IMR-90 (cell line): ENCODE measurements at places on chromosomes 7 and 10.
A peak's percentile ranks its signal among the peaks of the same experiment; 100 is the strongest.

- no peaks in the 10 kb centered on the region for H3K27me3 ChIP-seq
- no peaks in the 10 kb centered on the region for H3K36me3 ChIP-seq
- no peak overlapping the region for H3K27ac ChIP-seq
- no peak overlapping the region for H3K4me3 ChIP-seq
Measured at GRCh38 chr10:70063418-70064098, 10.9 kb downstream of the MACROH2A2 start.

- no peak overlapping the region for H3K4me3 ChIP-seq
- no peak overlapping the region for H3K27ac ChIP-seq
- H3K36me3 ChIP-seq, result no peaks in the 10 kb centered on the region
- no peak for DNase-seq
Measured at GRCh38 chr7:88115258-88115796, 104.5 kb downstream of the SRI start.

GRCh38 chr7:155003092-155003375 is at the start of gene PAXIP1:
Gene PAXIP1 (minus strand): TSS chr7:155003124. CDS start chr7:155002929, 195 bp downstream.
- no peaks in the 10 kb centered on the region for H3K27me3 ChIP-seq
- peak within 1 kb of the TSS; percentile 80 for H3K4me3 ChIP-seq
- peaks cover 1% of the 10 kb centered on the region for H3K36me3 ChIP-seq
- DNase-seq, result peak; percentile 20
- peak within 1 kb of the TSS; percentile 99 for H3K27ac ChIP-seq

- H3K4me3 ChIP-seq, result no peak overlapping the region
- H3K27ac ChIP-seq, result no peak overlapping the region
- H3K36me3 ChIP-seq, result no peaks in the 10 kb centered on the region
Measured at GRCh38 chr7:46776790-46777189, 805.1 kb downstream of the TNS3 start.

DNA sequence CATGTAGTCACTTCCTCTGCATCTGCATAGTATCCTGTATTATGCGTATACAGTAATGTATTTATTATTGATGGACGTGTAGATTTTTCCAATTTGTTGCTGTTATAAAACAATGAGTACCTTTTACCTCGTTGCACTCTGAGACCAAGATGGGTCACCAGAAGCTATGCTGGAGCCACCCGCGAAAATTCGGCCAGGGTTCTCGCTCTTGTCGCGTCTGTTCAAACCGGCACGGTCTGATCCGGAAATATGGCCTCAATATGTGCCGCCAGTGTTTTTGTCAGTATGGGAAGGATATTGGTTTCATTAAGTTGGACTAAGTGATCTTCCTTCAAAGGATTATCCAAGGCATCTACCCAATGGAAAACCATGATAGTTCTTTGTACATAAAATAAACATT is 1.0 kb downstream of the PSMC2 start:
- no peak for DNase-seq
- H3K4me1 ChIP-seq, result no peaks in the 10 kb centered on the region
- peak overlapping the region; percentile 61 for H3K4me3 ChIP-seq

DNA sequence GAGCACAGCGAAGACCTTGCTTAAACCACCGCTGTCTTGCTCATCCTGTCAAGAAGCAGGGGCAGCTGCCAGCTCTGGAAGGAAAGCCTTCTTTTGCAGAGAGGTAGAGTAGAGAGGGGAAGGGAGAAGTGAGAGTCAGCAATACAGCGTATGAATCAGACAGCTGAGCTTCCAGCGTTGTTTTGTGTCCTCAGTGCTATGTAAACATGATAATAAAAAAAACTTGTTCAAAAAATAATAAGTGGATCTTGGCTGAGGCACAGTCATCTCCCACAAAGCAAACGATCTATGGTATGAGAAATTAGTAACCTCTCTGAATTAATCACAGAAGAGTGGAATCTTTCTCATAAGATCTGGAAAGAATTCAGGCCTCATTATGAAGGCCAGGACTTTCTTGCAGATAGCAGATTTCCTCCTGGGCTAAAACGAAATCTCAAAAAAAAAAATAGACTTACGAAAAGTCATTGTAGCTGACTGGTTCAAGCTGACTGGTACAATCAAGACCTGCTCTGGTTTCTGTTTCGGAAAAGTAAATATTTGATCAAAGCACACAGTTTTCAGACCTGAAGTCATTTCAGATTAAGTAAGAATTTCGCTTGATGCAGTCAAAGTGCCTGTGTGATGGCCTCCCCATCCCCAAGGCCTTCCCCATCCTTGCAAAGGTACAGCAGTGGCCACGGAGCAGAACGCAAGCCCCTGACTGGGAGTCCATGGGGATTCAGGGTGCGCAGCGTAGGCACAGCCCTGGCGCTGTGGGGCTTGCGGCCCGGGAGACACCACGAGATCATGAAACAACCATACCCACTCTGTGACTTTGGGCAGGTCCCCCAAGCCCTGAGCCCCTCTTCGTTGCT is 29.4 kb downstream of the CHST15 start:
- H3K27ac ChIP-seq, result no peak overlapping the region
- peak; percentile 5 for DNase-seq
- H3K4me1 ChIP-seq, result no peaks in the 10 kb centered on the region

DNA sequence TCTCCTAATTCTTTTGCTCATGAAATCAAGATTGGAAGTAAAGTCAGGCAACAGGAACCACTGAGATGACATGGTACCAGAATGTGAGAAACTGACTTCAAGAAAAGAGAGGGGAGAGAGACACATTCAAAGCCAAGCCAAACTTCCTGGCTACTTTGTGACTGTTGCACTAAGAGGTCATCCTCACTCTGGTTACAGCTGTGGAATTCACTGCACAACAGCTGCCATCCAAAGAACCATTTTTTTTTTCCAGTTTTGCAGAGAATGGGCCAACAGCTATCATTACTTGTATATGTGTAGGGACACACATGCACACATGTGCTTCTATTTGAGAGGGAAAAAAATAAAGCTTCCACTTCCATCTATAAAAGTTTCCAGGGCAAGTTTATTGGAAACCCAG is 203.5 kb downstream of the GLI3 start:
- no peaks in the 10 kb centered on the region for H3K4me1 ChIP-seq
- H3K36me3 ChIP-seq, result peaks cover 22% of the 10 kb centered on the region
- no peak overlapping the region for H3K4me3 ChIP-seq
- no peak overlapping the region for H3K27ac ChIP-seq

GRCh38 chr7:33563651-33564050 is 341.7 kb upstream of the BMPER start:
- H3K27ac ChIP-seq, result no peak overlapping the region
- no peaks in the 10 kb centered on the region for H3K36me3 ChIP-seq
- H3K4me3 ChIP-seq, result no peak overlapping the region
- H3K4me1 ChIP-seq, result no peaks in the 10 kb centered on the region
- no peaks in the 10 kb centered on the region for H3K27me3 ChIP-seq
- no peak for DNase-seq

DNA sequence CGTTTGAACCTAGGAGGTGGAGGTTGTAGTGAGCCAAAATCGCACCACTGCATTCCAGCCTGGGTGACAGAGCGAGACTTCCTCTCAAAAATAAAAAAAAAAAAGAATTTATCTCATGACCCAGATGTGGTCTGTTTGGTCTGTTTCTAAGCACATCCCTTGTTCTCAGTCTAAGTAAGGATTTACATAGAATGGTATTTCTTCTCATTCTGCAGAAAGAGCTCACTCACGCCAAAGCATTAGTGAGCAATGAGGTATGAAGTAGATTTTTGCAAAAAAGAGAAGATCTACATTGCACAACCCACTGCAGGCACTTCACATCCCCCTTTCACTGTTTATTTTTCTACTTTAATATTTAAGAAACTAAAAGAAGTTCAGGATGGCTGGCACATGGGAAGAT is 76.5 kb upstream of the FGL2 start:
- peaks cover 10% of the 10 kb centered on the region for H3K4me1 ChIP-seq
- H3K27ac ChIP-seq, result peak overlapping the region; percentile 97
- no peak overlapping the region for H3K4me3 ChIP-seq
- H3K27me3 ChIP-seq, result no peaks in the 10 kb centered on the region
- H3K36me3 ChIP-seq, result no peaks in the 10 kb centered on the region

- no peak for DNase-seq
- no peaks in the 10 kb centered on the region for H3K4me1 ChIP-seq
- no peak overlapping the region for H3K27ac ChIP-seq
- H3K36me3 ChIP-seq, result no peaks in the 10 kb centered on the region
- H3K27me3 ChIP-seq, result no peaks in the 10 kb centered on the region
Measured at GRCh38 chr10:4909118-4909517, 54.1 kb upstream of the AKR1C1 start.

DNA sequence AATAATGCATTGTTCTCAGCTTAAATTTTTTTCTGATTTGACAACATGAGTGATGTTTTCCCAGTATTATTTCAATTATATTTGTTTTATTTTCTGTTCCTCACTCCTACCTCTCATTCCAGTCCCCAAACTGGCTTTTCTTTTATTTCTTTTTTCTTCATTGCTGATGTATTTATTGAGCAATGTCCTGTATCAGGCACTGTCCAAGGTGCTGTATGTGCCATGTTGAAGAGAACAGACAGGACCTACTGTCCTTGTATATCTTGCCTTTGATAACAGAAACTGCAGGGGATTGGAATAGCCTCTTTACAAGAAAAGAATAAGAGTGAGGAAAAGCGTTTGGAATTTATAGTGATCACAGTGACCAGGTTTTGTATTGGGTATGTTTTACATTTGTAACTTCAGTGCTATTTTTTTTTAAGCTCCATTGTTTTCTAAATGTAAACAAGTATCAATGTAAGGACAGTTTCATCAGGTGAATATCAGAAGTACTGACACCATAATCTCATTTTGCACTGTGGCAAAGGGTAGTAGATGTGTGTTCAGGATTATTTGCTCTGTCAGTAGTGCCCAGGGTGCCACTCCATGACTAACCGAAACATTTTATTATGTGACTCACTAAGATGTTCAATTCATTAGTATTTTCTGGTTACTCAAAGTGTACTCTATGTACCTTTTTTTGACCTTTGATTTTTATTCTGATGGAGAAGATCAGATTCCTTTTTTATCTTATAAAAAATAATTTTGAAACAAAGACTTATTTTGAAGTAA is 15.6 kb upstream of the CLDN12 start:
- peaks cover 1% of the 10 kb centered on the region; the same call in 1 of the 2 replicates for H3K36me3 ChIP-seq
- H3K4me3 ChIP-seq, result no peak overlapping the region
- H3K4me1 ChIP-seq, result peaks cover 4% of the 10 kb centered on the region; the same call in 1 of the 2 replicates
- H3K27me3 ChIP-seq, result no peaks in the 10 kb centered on the region
- DNase-seq, result peak; percentile 22
- no peak overlapping the region for H3K27ac ChIP-seq

DNA sequence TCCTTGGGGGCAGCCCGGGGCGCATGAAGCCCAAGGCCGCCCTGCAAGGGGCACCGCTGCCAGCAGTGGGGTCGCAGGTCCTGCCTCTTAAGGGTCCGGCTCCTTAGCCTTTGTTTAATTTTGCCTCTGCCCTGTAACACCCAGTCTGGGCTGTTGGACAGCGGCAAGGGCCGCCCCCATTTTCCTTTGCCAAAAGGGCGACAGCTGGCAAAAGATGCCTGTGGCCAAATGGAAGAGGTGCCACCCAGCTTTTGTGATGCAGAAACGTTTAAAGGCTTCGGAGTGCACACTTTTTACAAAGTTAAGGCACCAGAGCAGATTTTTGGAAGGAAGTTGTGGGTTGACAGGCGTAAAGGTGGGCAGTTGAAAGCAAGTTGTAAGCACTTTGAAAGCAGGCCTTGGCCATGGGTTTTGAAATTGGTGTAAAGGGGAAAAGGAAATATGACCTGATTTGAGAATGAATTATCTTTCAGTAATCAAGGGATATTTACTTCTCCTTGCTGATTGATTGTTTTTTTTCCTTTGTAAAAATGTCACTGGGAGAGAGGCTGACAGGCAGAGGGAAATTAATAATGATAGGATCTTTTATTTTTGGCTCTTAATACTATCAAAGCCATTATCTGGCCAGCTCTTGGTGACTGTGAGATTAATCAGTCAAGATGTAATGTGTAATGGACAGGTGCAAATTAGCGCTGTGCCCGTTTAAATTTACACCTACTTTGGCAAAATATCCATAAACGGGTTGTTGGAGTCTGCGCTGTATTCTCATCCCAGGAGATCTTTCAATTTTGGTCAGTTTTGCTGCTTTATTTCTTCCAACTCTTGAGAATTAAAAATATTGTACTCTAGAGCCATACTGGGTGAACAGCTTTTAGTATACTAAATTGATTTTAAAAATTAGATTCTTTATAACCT is 1.2 kb downstream of the CASD1 start:
- DNase-seq, result peak; percentile 2
- H3K27me3 ChIP-seq, result no peaks in the 10 kb centered on the region
- H3K36me3 ChIP-seq, result no peaks in the 10 kb centered on the region
- H3K4me3 ChIP-seq, result peak overlapping the region; percentile 96

DNA sequence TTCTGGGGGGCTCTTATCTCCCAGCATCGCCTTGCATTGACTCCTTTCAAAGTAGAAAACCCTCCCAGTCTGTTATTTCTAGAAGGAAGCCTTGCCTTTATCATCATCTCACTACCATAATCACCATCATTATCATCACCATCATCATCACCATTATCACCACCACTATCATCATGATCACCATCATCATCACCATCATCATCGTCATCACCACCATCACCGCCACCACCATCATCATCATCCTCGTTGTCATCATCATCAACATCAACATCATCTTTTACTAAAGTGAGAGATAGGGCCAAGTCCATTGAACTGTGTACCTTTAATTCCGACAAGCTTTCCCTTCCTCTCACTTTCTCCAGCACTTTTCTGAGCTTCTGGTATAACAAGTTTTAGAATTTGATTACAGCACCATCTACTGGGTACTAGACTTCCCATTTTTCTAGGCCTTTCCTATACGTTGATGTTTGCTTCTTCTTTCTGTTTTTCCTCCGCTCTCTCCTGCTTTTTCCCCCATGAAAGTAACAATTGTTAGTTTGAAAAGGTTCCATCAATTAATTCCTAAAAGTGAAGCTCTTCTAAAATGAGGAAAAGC is 226.4 kb downstream of the BUB3 start:
- no peaks in the 10 kb centered on the region for H3K27me3 ChIP-seq
- no peak for DNase-seq
- H3K4me3 ChIP-seq, result no peak overlapping the region
- H3K4me1 ChIP-seq, result no peaks in the 10 kb centered on the region

DNA sequence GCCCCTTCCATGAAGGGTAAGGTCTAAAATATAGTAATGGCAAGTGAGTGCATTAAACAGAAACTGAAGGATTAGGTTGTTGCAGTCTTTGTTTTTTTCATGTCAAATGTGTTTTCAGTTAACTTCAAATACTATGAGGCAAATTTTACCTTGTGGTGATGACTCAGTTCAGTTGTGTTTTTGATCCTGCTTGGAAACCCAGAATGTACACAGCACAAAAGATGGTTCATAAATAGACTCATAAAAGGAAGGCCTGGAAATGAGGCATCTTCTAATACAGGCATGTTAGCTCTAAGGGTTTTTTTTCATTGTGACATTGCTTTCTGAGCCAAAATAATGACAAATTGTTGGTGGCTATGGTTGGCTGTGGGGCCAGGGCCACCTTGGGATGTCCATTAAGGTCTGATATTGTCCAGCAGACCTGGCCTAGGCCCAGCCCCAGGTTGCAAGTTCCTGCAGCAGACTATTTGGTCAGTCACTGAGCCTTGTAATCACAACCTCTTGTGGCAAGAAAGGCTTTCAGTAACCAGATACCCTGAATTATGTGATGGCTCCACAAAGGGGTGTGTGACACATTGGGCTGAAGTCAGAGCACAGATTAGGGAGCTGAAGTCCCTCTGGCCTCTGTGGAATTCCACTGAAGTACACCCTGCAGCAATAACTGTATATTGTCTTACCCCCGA is 69.0 kb upstream of the SAMD8 start:
- no peak overlapping the region for H3K4me3 ChIP-seq
- no peak overlapping the region for H3K27ac ChIP-seq
- no peaks in the 10 kb centered on the region for H3K27me3 ChIP-seq
- no peaks in the 10 kb centered on the region for H3K36me3 ChIP-seq
- H3K4me1 ChIP-seq, result peaks cover 12% of the 10 kb centered on the region

- H3K27me3 ChIP-seq, result no peaks in the 10 kb centered on the region
- H3K36me3 ChIP-seq, result no peaks in the 10 kb centered on the region
- no peak overlapping the region for H3K27ac ChIP-seq
- no peak for DNase-seq
- H3K4me3 ChIP-seq, result no peak overlapping the region
Measured at GRCh38 chr7:114293289-114294012, 121.2 kb upstream of the FOXP2 start.
